ENCODE measurements at places on chromosomes 16 and 17. TPM values are rescaled to one million over a fixed set of nuclear protein-coding genes. Genes with fewer than 3 reads are reported as not detected.

HIC1 gene
- total RNA-seq, result 1.8 TPM

TSPAN10 gene
- 5.2 TPM for total RNA-seq

KRTAP4-3 gene
- not detected for total RNA-seq

TERB1 gene
- total RNA-seq, result not detected

LAT gene
- total RNA-seq, result 4.4 TPM

HSF5 gene
- not detected for total RNA-seq

ABCC3 gene
- 137 TPM for total RNA-seq

CCL5 gene
- 1.5 TPM for total RNA-seq

UTS2R gene
- not detected for total RNA-seq

HAS3 gene
- 51.4 TPM for total RNA-seq

ITGAD gene
- not detected for total RNA-seq

PABPN1L gene
- total RNA-seq, result not detected

CTRB1 gene
- not detected for total RNA-seq

PYDC1 gene
- total RNA-seq, result not detected

DNAAF8 gene
- 0.91 TPM for total RNA-seq

WNT3 gene
- 3.8 TPM for total RNA-seq

KRTAP4-4 gene
- not detected for total RNA-seq

SLFN12 gene
- total RNA-seq, result not detected

OR1D2 gene
- total RNA-seq, result not detected

ZNF598 gene
- total RNA-seq, result 50.3 TPM

CDH5 gene
- 0.27 TPM for total RNA-seq

PRCD gene
- not detected for total RNA-seq

FDXR gene
- 63.3 TPM for total RNA-seq

SLC47A2 gene
- 0.27 TPM for total RNA-seq

VASN gene
- 6.7 TPM for total RNA-seq

RDM1 gene
- 2.2 TPM for total RNA-seq

TPSG1 gene
- not detected for total RNA-seq

TBC1D3H gene
- not detected for total RNA-seq

ASIC2 gene
- 2.9 TPM for total RNA-seq

GABARAP gene
- 700 TPM for total RNA-seq

CCDC144A gene
- 0.88 TPM for total RNA-seq

IL17C gene
- total RNA-seq, result not detected

TMEM238L gene
- total RNA-seq, result not detected

DNAH9 gene
- total RNA-seq, result 0.05 TPM

PLCD3 gene
- total RNA-seq, result 151 TPM

CYGB gene
- total RNA-seq, result 1.4 TPM

HEATR9 gene
- total RNA-seq, result not detected

BCL6B gene
- total RNA-seq, result not detected

UBE2G1 gene
- 96.4 TPM for total RNA-seq

CCL4 gene
- not detected for total RNA-seq
